Stimulated activated CD4-positive, alpha-beta T cell treated with anti-CD3 and anti-CD28 coated beads, TNF-alpha, amount 100 ng/mL, for 1 hour (primary cell): ENCODE measurements at places on chromosomes 2 and 18.

GRCh38 chr18:45164551-45164950 is 450.7 kb upstream of the SLC14A2 start:
- no peak for DNase-seq

GRCh38 chr2:137237055-137237454 is 471.7 kb downstream of the THSD7B start:
- no peak for DNase-seq

DNA sequence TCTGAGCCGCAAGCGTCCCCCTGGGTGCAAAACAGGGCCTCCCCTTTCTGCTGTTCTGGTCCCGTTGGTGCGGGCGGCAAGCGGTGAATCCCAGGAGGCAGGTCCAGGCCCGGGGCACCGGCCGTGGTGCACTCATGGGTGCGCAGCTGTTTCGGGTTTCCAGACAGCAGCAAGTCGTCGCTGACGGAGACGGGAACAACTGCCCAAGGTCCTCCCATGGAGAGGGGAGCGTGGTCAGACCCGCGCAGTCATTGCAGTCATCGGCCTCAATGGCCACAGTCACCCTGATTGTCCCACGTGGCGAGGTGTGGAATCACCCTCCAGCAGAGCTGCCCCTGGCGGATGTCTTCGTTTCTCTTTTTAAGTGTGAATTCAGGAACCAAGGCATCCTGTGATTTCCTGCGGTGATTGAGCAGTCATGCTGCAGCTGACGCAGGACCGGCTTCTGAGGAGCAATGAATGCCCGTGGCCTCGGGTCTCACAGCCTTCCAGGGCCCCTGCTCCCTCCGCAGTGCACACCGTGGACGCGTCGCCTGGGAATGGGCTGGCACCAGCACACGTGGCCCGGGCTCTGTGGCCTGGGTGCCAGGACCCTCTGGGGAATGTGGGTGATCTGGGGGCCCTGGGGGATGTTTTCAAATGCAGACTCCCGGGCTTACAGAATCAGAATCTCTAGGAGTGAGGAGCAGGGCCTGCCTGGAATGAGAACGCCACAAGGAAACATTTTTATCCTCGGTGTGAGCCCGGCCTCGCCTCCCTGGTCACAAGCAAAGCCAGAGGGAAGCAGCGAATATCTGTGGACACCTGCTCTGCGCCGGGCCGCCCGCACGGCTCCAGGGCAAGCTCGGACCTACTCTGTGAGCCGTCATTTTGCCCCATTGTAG is 244.2 kb upstream of the SALL3 start:
- DNase-seq = no peak

GRCh38 chr2:131557558-131558321 is 30.1 kb downstream of the CCDC74A start:
- no peak for DNase-seq

DNA sequence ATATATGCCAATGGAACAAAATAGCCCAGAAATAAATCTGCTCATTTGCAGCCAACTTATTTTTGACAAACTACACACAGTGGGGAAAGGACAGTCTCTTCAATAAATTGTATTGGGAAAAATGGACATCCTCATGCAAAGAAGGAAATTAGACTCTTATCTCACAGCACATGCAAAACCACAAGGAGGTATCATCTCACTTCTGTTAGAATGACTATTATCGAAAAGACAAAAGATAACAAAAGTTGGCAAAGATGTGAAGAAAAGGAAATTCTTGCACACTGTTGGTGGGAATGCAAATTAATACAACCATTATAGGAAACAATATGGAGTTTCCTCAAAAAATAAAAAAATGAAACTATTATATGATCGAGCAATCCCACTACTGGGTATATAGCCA is 16.3 kb upstream of the WDR75 start:
- DNase-seq = no peak

DNA sequence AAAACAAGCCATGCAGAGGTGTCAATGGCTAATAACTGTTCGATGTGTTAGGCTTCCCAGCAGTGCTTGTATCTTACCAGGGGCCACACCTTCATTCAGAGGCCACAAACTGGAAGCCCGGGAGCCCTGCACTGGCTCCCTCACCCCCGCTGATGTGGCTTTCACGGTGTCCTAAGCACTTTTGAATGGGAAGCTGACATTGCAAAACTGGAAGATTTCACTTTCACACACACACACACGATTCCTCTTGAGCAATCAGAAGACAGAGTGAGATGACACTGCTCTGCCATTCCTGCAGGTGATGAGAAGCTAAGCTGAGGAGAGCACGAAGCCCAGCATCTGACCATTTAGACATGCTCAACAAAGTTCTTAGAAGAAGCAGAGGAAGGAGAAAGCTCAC is 8.6 kb upstream of the ZNF407 start:
- DNase-seq = no peak

GRCh38 chr2:15094161-15094560 is 461.6 kb downstream of the LRATD1 start:
- DNase-seq = no peak

GRCh38 chr2:88959480-88960204 is 268.2 kb downstream of the RPIA start:
- no peak for DNase-seq
